ENCODE measurements at places on chromosomes 4 and X.

- DNase-seq, result no peak
Measured at GRCh38 chrX:16756724-16757123, 29.5 kb upstream of the TXLNG start.

DNA sequence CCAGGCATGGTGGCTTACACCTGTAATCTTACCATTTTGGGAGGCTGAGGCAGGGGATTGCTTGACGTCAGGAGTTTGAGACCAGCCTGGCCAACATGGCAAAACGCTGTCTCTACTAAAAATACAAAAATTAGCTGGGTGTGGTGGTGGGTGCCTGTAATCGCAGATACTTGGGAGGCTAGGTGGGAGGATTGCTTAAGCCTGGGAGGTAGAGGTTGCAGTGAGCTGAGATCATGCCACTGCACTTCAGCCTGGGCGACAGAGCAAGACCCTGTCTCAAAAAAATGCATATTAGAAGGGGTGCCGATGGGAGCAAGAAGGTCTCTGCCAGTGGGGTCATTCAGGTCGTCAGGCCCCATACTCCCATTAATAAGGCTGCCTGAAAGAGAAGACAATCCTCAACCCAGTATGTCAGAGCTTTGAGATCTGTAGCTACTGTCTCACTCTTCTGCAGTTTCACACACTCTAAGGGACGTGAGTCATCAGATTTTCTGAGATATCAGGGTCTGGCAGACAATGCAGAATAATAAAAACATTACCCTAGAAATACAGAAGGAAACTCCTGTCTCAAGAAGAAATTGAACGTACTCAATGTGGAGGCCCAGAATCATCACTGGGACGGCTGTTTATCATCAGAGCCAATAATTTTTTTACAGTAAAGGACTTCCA, 176.7 kb upstream of the FAT1 start:
- DNase-seq, result no peak

DNA sequence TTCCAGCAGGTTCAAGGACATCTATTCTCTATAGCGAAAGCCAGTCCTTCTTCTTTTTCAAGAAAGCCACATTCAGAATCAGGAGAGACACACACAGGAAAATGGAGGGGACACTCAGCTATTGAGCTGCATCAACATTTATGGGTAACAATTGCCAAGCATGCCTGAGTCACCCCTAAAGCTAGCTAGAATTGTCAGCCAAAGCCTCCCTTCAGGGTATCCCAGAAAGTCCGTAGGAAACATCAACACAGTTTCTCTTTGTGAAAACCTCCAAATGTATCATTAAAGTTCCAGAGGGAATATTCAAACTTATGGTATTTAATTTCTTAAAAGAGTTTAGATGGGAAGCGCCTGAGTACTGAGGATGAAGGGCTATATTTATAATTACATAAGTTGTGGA, 331.1 kb upstream of the SLC7A11 start:
- DNase-seq, result no peak

DNA sequence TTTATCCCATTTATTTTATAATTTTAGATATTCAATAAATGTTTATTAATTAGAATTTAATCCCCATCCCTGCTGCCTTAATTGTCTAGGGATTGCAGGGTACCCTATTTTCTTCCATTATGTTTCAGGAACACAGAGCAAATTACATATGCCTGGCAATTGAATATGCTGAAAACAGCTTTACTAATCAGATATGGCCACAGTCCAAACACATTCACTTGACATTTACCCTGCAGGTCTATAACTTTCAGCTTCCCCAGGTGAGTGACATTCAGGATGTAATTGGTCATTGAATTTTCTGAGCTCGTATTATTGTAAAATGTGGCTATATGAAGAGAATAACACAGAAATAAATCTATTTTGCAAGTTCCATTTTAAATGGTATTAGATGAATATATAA, 218.7 kb upstream of the NDST4 start:
- no peak for DNase-seq

DNA sequence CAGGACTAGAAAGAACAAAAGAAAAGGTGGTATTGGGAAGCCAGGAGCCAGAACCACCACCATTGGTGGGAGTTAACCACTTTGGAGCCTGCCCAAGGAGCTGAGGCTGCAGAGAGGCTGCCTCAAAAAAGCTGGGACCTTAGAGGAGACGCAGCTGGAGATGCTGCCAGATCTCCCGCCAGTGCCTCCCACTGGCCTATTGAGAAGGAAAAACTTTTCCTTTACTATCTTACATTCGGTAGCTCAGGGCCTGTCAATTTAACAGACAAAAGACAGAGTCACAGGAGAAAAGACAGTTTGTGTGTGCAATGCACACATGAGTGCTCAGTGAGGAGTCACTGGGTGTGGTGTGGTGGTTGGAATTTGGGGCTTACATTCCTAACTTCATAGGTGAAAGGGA, 52.4 kb upstream of the HPSE start:
- DNase-seq, result no peak
